ENCODE measurements at places on chromosomes 2 and 18.

GRCh38 chr18:55821219-55821618 lies 233.2 kb upstream of the TCF4 start:
- DNase-seq = no peak

DNA sequence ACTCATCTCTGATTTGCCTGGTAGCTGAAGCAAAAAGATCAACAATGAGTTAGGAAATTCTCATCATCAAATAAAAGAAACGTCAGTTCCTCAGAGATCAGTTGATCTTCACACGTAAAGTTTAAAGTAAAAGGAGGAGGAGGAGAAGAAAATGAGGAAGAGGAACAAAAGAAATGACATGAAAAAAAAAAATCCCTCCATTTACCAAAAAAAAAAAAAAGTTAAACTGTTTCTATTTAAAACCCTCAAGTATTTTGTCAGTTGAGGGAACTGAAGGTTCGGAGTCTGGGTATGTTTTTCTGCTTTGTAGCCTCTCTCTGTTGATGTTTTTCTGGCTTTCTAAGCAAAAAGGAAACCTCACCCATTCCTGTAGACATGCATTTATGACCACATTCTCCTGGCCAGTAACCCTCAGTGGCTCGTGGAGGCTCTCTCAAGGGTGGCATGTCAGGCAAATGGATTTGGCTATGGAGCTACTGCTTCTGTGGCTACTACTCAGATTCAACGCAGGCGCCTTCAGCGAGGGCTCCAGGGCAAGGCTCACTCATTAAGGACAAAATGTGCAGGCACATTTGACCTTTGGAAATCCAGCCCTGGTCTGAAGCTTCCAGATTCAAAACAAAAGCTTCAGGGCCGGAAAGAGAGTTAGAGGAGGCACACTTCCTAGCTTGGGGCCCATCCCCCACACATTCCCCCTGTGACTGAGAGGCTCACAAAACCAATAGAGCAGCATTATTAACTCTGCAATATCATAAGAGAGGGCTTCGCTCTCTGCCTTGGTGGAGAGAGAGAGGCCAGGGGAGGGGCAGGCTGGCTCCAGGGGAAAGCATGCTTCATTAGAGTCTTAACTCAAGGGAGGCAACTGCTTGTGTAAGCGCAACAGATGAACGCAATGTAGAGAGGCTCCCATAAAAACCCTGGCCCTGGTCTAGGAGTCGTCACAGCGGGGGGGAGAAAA lies 22.3 kb downstream of the KLF7 start:
- DNase-seq = peak; percentile 36

GRCh38 chr2:65658881-65659280 lies 226.5 kb upstream of the SPRED2 start:
- no peak for DNase-seq

GRCh38 chr2:180208841-180209240 lies 201.7 kb upstream of the CWC22 start:
- no peak for DNase-seq

GRCh38 chr18:23350188-23350587 lies 102.9 kb upstream of the RIOK3 start:
- no peak for DNase-seq

- DNase-seq = no peak
Measured at GRCh38 chr18:31835528-31836133, 75.0 kb upstream of the SLC25A52 start.

GRCh38 chr2:86295066-86295465 lies 42.4 kb downstream of the REEP1 start:
- DNase-seq = no peak

DNA sequence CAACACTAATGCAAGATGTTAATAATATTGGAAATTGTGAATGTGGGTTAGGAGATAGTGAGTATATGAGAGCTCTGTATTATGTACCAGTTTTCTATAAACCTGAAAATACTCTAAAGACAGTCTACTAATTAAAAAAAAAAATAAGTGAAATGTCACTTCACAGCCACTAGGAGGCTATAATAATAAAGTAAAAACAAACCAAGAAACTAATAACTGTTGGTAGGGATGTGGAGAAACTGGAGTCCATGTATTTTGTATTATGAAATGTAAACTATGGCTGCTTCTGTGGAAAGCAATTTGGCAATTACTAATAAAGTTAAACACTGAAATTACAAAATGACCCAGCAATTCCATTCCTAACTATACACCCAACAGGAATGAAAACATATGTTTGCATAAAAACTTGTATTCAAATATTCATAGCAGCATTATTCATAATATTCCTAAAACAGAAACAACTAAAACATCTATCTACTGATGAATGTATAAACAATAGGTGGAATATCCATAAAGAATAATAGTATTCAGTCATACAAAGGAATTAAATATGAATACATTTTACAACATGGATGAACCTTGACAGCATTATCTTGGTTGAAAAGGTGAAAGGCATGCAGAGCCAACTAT lies 36.2 kb downstream of the CCDC178 start:
- DNase-seq = no peak

DNA sequence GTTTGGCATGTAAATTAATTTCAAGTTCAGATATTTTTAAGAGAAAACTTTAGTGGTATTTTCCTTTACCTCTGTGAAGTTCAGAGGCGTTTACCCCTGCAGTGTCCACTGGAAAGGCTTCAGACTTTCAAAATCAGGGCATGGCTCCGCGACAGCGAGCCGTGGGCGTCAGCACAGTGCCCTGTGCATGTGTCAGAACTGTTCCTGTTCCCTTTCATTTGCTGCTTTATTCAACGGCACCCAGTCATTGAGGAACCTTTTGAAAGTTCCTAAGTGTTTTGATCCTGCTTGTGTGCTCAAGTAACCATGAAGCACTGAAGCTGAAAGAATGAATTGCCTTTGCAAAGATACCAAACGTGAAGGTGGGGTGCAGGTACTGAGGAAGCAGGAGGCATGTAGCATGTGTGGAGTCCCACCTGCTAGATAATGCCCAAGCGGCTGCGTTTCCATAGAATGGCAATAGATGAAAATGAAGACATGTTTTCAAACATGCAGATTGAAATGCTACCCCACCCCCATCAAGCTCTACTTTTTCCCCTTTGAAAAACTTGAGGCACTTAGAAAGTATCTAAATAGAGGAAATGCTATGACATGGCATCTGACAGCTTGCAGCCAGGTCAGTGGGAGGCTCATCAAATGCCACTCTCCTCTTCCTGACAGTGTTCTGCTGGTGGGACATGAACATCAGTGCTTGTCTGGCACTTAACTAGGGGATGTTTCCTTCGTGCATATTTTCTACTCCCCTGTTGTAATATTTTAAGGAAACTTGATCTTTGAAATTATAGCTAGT lies 148.6 kb downstream of the ZNF236 start:
- no peak for DNase-seq

- DNase-seq = no peak
Measured at GRCh38 chr2:64115808-64116598, 28.2 kb downstream of the PELI1 start.

DNA sequence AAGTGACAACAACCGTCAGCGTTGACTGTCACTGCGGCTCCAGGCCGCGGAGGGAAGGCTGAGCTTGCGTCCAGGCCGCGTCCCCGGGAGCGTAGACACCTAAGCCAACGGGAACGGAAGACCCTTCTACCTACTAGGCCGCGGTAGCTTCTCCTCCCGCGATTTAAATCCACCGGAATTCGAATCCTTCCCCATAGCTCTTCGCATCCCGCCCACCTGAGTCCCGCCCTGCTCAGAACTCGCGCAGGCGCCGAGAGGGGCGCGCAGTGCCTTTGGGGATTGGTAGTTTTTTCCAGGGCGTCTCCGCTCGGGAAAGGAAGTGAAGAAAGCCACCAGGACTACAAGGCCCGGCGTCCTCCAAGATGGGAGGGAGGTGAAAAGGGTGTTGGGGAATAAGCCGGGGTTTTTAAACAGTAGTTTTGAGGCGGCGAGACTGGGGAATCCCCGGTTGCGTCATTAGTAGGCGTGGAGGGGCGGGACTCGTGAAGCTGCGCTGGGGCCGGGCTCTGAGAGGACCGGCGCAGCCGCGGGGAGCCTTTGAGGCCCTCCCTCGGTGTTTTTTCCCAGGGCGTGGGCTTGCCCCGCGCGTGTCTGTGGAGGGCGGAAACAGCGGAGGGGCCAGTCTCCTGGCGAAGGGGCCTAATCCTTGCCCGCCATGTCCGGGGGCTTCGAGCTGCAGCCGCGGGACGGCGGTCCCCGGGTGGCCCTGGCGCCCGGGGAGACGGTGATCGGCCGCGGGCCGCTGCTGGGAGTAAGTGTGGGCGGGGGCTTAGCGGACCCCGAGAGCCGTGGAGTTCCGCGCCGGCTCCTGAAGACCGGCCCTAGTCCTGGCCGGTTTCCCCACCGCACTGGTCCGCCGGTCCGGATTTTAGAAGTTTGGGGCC lies at the start of the genes APLF and FBXO48:
TSS of gene APLF (plus strand) at position 509 of the 884 bp plus-strand sequence. CDS start at position 656, 147 bp downstream.
TSS of gene FBXO48 (minus strand) at position 218 of the 884 bp plus-strand sequence. CDS start 2,149 bp downstream, outside the sequence.
- DNase-seq = peak; percentile 93

GRCh38 chr2:25253153-25253626 lies 84.8 kb upstream of the POMC start:
- no peak for DNase-seq

GRCh38 chr2:152033011-152033925 lies 65.6 kb downstream of the CACNB4 start:
- DNase-seq = no peak

GRCh38 chr2:236986524-236987330 lies 99.0 kb upstream of the COPS8 start:
- no peak for DNase-seq

- DNase-seq = no peak
Measured at GRCh38 chr2:44186810-44187209, 18.1 kb downstream of the PPM1B start.
